SJSA1 (cell line): ENCODE measurements at places on chromosomes 1 and 21.

GRCh38 chr1:225765982-225766674, 11.5 kb upstream of the SRP9 start:
- peak; percentile 7 for DNase-seq

DNA sequence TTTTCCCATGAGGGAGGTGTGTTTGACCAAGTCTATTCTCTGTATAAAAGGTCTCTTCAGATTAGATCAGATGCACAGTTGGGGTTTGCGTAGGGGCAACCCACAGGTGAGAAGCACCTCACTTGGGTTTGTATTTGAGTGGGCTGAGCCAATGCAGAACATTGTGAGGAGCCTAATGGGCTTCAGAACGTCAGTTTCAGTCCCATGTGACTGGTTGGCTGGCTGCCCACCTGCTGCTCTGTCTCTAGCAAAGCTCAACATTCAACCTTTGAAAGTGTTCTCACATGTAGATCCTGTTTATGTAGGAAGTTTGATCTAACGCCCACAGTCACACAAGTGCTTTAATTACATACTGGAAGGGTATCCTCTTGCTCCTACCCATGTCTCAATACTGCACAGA, 105.5 kb downstream of the FASLG start:
- no peak for DNase-seq

- DNase-seq, result no peak
These were observed 37.7 kb upstream of the LRP8 start for GRCh38 chr1:53365437-53366063.

DNA sequence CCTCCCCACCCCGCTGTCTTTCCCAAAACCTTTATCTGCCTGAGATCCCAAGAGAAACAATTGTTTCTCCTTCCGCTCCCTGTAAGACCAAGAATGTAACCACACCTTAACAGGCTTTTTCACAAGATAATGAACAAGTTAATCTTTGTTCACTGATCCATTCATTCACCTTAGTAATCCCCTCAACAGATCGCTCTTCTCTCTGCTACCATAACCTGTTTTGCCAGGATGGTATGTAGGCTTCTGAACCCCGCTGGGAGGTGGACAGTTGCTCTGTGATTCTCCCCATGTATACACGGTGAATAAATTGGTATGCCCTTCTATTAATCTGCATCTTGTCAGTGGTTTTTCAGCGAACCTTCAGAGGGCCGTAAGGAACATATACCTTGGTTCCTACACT, 18.7 kb upstream of the RGSL1 start:
- DNase-seq, result no peak
